ENCODE measurements at places on chromosomes 11 and 22. TPM values are rescaled to one million over a fixed set of nuclear protein-coding genes. Genes with fewer than 3 reads are reported as not detected.
A peak's percentile ranks its signal among the peaks of the same experiment; 100 is the strongest.

DNA sequence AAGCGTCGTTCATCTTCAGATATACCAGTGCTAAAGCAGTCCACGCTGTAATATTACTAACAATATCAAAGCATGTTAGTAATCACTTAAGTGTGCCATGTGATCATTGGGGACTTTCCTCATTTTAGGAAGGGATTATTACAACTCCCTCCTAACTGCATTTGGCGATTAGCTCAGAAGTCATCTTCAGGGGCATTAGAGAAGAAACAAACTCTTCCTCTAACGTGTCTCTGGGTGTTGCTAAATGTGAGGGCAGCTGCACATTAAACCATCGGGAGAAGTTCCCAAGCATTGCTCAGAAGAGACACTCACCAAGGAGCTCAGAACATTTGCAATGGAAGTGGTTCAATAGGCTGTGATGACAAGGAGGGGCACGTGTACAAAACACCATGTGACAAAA is 17.2 kb downstream of the TESMIN start:
- H3K27ac ChIP-seq: no peak overlapping the region
- no peak overlapping the region for H3K4me3 ChIP-seq
- no peaks in the 10 kb centered on the region for H3K4me1 ChIP-seq
- no peaks in the 10 kb centered on the region for H3K36me3 ChIP-seq
- H3K27me3 ChIP-seq: 0 out of 2 replicates have a peak, but pooled peaks cover 1% of the 10 kb centered on the region

DNA sequence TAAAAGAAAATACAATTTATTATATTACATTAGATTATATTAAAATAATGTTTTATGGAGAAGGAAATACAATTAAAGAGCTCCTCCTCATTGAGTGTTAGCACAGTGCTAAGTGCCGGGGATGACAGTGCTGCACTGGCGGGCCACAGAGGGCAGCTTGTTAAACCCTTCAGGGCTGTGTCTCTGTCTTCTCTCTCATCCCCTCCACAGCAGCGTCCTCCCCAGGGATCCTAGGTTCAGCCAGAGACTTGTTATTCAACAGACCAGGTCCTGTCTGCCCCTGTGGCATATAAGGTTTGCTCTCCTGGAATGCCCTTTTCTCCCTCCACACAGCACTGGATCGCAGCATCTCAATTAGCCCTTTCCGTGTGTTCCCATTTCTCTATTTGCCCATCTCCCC is 14.2 kb downstream of the THYN1 start:
- H3K27me3 ChIP-seq: no peaks in the 10 kb centered on the region
- no peaks in the 10 kb centered on the region for H3K4me1 ChIP-seq
- no peak overlapping the region for H3K4me3 ChIP-seq

- H3K36me3 ChIP-seq: no peaks in the 10 kb centered on the region
- H3K4me3 ChIP-seq: no peak overlapping the region
- H3K27me3 ChIP-seq: no peaks in the 10 kb centered on the region
- no peak for DNase-seq
These were observed 18.0 kb upstream of the JHY start for GRCh38 chr11:122864386-122865115.

DNA sequence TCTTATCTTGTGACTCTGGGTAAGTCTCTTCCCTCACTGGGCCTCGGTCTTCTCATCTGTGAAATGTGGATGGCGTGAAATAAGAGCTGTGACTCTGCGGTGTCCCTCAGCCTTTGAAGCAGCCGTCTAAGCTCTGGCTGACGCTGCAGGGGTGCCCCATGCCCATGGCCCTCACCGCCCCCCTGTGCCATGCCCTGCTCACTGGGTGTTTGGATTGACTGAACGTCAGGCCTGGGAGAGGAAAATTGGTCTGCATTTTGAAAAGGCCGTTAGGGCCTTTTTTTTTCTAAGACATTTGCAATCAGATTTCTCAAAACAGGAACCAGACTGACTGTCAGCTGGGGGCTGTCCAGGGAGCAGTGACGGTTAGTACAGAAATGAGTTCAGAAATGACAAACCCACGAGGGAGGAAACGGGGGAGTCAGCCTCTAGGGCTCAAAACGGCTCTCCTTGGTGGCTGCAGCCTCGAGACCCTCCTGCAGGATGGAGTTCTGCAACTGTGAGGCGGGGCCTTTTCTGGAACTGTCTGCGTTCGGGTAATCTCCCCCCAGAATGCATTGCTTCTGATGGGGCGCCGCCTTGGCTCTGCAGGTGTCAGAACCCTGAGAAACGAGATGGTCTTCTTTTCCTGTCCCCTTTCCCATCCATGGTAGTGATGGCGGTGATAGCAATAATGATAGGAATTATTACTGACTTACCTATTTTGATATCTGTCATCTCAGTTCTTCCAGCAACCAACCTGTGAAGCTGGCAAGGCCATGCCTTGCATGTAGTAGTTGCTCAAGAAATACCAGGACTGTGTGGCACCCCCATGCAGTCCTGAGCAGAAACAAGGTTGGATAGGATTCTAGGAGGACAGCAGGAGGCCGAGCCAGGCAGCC is 2.0 kb downstream of the GRK2 start:
- H3K4me3 ChIP-seq: peak overlapping the region; percentile 75
- H3K36me3 ChIP-seq: peaks cover 3% of the 10 kb centered on the region
- no peak for DNase-seq
- peak overlapping the region; percentile 95 for H3K27ac ChIP-seq

GRCh38 chr11:78349624-78350023 is 68.0 kb downstream of the GAB2 start:
- DNase-seq: no peak
- H3K27me3 ChIP-seq: no peaks in the 10 kb centered on the region
- H3K36me3 ChIP-seq: no peaks in the 10 kb centered on the region
- peaks cover 22% of the 10 kb centered on the region for H3K4me1 ChIP-seq
- peak overlapping the region; percentile 70 for H3K27ac ChIP-seq

GRCh38 chr11:14774721-14775120 is 117.3 kb downstream of the CYP2R1 start:
- no peak overlapping the region for H3K4me3 ChIP-seq
- no peak for DNase-seq
- H3K4me1 ChIP-seq: no peaks in the 10 kb centered on the region
- H3K36me3 ChIP-seq: no peaks in the 10 kb centered on the region
- no peak overlapping the region for H3K27ac ChIP-seq

DNA sequence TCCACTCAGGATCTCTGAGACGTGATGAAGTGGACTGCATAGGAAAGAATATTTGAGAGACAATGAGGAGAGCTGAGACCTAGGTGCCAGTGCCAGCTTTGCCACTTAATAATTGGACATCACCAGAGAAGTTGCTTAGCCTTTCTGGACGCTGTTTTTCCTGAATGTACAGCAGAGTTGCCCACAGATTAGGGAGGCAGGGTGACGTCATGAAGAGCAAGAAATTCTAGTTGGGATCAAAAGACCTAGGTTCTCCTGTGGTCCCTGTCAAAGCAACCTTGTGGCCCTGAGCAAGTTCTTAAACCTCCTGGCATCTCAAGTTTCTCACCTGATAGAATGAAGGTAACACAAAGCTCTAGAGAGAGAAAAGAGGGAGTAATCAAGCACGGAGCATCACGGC is 174.6 kb upstream of the TENM4 start:
- H3K4me3 ChIP-seq: no peak overlapping the region
- no peak for DNase-seq
- no peaks in the 10 kb centered on the region for H3K27me3 ChIP-seq
- H3K27ac ChIP-seq: no peak overlapping the region
- H3K36me3 ChIP-seq: no peaks in the 10 kb centered on the region

DNA sequence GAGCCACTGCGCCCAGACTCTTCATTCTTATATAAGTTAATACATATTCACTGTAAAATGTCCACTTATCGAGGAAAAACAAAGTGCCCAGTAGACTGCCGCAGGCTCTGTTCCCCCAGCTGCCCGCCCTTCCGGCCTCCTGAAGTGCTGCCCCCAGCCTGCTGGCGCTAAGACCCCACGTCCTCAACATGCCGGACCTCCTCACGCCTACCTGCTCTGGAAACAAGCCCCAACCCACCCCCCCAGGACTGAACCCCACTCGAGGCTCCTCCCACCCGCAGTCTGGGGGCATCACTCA is 1.1 kb downstream of the GATD1 start:
- no peak overlapping the region for H3K27ac ChIP-seq
- H3K4me1 ChIP-seq: peaks cover 13% of the 10 kb centered on the region
- H3K27me3 ChIP-seq: no peaks in the 10 kb centered on the region
- no peak for DNase-seq
- H3K4me3 ChIP-seq: peak overlapping the region; percentile 89

- no peaks in the 10 kb centered on the region for H3K36me3 ChIP-seq
- H3K4me3 ChIP-seq: no peak overlapping the region
- no peak for DNase-seq
- no peak overlapping the region for H3K27ac ChIP-seq
- no peaks in the 10 kb centered on the region for H3K27me3 ChIP-seq
These were observed 10.3 kb upstream of the RNF141 start for GRCh38 chr11:10551290-10551592.

GRCh38 chr11:55481416-55481815 is 72.9 kb upstream of the OR4C15 start:
- no peak overlapping the region for H3K27ac ChIP-seq
- no peak overlapping the region for H3K4me3 ChIP-seq
- no peak for DNase-seq
- no peaks in the 10 kb centered on the region for H3K36me3 ChIP-seq
- no peaks in the 10 kb centered on the region for H3K27me3 ChIP-seq
- no peaks in the 10 kb centered on the region for H3K4me1 ChIP-seq

- DNase-seq: no peak
- no peaks in the 10 kb centered on the region for H3K27me3 ChIP-seq
- H3K27ac ChIP-seq: no peak overlapping the region
- no peaks in the 10 kb centered on the region for H3K4me1 ChIP-seq
These were observed 81.7 kb downstream of the CCDC34 start for GRCh38 chr11:27281276-27281675.

GRCh38 chr11:36333897-36334296 is 37.8 kb downstream of the PRR5L start:
- H3K4me1 ChIP-seq: no peaks in the 10 kb centered on the region
- no peaks in the 10 kb centered on the region for H3K36me3 ChIP-seq
- H3K4me3 ChIP-seq: no peak overlapping the region
- no peak for DNase-seq
- no peaks in the 10 kb centered on the region for H3K27me3 ChIP-seq

GRCh38 chr11:118304568-118305248 is at the start of gene CD3E:
Gene CD3E, plus strand, starts transcription at chr11:118304730. Its CDS starts 223 bp downstream, at chr11:118304953.
- no peak within 1 kb of the TSS for H3K4me3 ChIP-seq
- H3K27me3 ChIP-seq: no peaks in the 10 kb centered on the region
- no peaks in the 10 kb centered on the region for H3K36me3 ChIP-seq
- DNase-seq: no peak
- no peaks in the 10 kb centered on the region for H3K4me1 ChIP-seq

DNA sequence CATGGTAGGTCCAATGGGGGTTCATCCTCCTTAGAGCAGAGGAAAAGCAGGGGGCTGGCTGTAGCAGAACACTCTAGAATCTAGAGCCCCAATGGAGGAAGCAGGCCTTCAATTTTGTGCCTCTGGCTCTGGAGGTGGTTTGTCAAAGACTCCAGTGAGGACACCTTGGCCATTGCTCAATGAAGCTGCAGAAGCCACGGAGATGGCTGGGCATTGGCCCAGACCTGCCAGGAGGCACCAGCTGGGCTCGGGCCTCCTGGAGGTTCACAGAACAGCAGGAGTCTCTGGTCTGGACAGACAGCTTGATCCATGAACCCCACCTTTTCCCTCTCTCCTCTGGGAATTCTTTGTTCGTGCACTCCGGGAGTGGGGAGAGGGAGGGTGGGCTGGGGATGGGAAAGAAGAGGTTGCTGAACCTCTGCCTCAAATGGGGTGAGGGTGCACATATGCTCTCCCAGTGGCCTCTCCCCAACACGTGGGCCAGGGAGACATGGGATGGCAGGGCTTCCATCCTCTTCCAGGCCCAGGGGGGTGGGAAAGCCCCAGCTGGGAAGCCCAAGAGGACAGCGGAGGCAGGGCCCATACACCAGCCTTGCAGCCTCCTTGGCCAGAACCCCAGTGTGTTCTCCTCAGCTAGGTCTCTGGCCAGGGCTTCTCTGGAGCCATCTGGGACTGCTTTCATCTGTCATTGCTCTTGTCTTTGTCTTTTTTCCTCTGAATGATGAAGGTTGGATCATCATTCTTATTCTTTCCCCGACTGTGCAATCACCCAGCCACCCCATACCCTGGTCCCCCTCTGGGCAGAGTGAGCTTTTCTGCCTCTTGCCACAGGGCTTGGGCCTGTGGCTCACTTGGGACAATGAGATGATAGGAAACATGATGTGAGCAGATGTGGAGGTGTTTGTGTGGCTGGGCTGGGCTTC is 1019.4 kb downstream of the BRD1 start:
- no peak for DNase-seq
- no peak overlapping the region for H3K27ac ChIP-seq
- H3K4me3 ChIP-seq: no peak overlapping the region
- no peaks in the 10 kb centered on the region for H3K36me3 ChIP-seq

DNA sequence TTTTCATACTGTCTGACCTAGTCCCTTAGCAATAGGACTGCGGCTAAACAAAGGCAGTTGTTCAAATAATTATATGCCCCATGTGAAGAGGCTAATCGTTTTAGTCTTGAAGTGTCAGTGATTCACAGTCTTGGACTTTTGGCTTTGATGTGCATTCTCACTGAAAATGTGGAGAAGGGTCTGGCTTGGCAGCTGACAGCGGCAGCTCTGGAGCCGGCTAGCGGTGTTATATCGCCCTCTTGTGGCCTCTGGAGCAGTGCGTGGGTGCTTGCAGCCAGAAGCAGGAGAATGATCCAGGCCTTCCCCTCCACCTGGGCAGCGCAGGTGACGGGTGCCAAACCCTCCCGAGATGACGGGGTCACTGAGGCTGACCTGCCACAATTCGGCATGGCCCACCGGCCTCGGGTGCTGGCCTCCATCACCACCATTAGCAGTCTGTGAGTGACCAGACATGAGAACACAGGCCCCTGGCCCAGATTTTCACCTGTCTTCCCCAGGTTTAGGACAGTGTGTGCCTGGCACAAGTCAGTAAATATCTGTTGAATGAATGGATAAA is 90.3 kb upstream of the PITPNB start:
- no peak overlapping the region for H3K4me3 ChIP-seq
- H3K27me3 ChIP-seq: no peaks in the 10 kb centered on the region
- DNase-seq: peak; percentile 84
- no peak overlapping the region for H3K27ac ChIP-seq
- no peaks in the 10 kb centered on the region for H3K36me3 ChIP-seq

DNA sequence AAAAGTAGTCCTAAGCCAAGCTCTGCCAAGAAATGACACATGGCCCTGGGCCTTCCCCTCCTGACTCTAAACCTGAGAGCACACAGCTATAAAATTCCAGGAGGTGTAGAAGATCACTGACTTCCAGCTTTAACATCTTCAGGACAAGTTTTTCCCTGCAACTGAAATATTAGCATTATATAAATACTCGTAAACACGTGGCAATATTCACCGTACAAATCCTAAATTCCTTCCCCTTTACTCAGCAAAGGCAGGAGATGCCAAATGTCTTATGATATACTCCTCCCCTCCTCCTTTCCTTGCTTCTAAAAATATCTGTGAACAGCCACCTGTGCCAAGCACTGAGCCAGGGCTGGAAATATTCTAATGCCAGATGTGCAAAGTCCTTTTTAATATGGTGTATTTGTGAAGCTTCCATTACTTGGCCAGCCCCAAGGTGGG is 194.0 kb downstream of the LARGE1 start:
- no peak for DNase-seq
- H3K36me3 ChIP-seq: no peaks in the 10 kb centered on the region
- H3K27me3 ChIP-seq: no peaks in the 10 kb centered on the region
- H3K27ac ChIP-seq: no peak overlapping the region
- no peak overlapping the region for H3K4me3 ChIP-seq

Gene DEFB131B
- total RNA-seq: not detected

Gene MS4A6A
- not detected for total RNA-seq

Gene CD3D
- total RNA-seq: not detected

Gene PRODH
- total RNA-seq: 39.0 TPM

Gene DEUP1
- total RNA-seq: 0.25 TPM

Gene CREB3L1
- 24.9 TPM for total RNA-seq

Gene AIFM3
- 0.73 TPM for total RNA-seq

Gene GPR83
- total RNA-seq: 2.8 TPM

Gene PLEKHA7
- 59.7 TPM for total RNA-seq

Gene HEPN1
- total RNA-seq: not detected

All from Caco-2 (cell line).